ENCODE measurements at places on chromosomes 1 and 21.

DNA sequence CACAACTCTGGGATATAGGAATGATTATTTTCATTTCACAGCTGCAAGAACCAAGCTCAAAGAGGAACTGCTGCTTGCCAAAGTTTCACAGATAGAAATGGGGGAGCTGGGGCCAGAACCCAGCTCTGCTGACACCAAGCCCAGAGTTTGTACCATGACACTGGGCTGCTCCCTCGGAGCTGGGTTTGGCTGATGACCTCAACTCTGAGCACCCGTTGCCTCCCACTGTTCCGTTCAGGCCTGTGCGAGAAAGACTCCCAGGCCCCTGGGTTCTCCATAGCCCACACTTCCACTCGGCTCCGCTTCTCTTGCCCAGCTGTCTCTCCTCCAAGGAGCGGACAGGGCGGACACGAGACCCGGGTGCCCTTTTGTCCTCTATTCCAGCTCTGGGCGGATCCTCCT, 55.2 kb downstream of the NGF start:
- DNase-seq = no peak

DNA sequence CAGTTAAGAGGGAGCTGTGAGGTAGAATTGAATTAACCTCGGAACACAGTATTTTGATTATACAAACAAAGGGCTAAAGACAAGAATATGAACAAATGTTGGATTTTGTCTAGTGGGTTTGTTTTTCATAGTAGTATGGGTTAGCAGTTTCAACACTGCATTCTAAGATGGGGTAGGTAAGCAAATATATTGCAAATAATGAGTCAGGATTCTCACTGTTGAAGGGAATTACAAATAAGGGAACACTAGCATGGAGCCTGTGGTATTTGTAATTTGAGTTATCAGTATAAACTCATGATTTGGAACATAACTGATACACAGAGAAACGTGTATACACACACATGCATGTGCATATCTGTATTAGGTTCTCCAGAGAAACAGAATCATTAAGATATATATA, 44.5 kb downstream of the CD55 start:
- DNase-seq = no peak

GRCh38 chr1:112256411-112256810, 139.6 kb upstream of the CTTNBP2NL start:
- no peak for DNase-seq

DNA sequence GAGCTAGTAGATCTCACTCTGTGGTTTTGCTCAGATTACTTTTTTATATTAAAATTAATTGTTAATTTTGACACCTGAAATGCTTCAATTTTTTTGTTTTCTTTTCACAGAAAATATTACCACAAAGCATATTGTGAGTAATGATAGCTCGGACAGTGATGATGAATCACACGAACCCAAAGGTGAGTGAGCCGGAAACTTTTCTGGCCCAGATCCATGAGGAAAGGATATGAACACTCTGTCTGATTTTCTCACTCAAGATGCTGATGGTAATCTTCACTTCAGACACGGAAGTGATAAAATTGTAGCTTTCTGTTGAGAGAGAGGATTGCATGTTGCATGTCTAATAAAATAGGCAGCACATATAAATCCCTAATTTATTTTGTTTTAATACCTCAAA, 121.8 kb downstream of the PLA2G4A start:
- no peak for DNase-seq

DNA sequence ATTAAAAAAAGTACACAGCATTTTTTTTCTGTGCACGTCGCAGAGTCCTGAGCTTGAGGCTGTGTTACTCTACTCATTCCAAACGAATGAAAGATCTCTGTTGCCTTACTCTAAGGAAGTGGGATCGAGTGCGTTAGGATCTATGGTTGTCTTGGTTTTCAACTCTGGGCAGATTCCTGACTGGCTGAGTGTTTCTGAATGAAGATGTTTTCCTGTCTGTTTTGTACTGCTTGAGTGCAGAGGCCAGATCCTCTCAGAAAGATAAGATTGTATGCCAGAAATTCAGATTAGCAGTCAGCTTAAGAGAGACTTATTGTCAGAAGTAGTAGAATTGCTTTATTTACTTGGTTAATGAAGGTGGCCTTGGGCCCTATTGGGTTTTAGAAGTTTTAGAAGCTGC, 14.0 kb downstream of the PLA2G2E start:
- no peak for DNase-seq

GRCh38 chr1:59156051-59156450, 140.8 kb upstream of the FGGY start:
- no peak for DNase-seq

DNA sequence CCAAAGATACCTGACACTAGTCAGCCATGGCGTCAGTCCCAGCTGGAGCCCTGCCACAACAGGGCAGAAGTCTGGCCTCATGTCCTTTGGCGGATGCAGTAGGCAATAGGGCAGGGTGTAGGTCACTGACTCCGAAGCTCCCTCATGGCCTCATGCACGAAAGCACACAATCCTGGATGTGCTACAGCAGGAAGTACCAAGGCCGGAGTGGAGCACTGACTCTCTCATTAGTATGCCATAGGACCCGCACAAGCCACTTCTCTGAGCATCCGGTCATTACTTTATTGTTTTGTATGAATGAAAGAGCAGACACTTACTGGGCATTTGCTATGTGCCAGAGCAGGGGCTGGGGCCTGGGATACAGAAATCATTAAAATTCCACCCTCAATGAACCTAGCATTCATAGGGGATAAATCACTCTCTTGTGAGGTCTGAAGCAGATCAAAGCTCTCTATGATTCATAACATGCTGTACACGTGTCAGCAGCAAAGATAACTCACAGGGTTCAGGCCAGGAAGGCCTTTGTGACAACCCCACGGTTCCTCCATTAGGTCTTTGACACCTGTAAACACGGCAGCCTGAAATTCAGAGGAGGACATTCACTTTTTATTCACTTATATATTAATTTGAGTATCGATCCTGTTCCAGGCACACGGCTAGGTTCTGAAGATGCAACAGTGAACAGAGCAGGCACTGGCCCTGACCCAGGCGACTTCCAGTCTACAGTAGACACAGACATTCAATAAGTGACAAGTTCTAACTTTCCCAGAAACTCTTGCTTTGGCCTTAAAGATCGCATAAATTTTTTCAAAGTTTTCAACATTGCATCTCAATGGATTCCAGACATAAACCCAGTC, 357.9 kb upstream of the USP24 start:
- DNase-seq = no peak
